ENCODE measurements at places on chromosomes 3 and 15.

- DNase-seq: no peak
Observed at GRCh38 chr3:23663246-23663645, 142.5 kb upstream of the UBE2E1 start.

DNA sequence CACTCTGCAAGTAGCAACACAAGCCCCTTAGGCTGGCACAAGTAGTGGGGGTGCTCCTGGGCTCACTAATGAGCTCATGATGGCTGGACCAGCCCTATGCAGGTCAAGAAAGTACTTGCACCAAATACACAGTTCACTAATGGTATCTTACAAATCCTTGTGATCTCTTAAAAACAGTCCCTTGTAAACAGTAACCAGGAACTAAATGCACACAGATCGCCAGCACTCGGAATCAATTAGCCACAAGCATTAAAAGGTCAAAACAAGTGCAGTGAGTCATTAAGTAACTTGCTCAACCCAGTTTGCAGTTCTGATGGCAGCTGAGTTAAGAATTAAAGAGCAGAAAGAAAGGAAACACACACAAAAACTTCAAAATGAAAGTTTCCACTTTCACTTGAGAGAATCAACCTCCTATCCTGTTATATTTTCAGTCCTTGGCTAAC lies 43.2 kb downstream of the ARHGEF3 start:
- no peak for DNase-seq

- DNase-seq: no peak
Observed at GRCh38 chr3:13375464-13375863, 44.7 kb downstream of the NUP210 start.

DNA sequence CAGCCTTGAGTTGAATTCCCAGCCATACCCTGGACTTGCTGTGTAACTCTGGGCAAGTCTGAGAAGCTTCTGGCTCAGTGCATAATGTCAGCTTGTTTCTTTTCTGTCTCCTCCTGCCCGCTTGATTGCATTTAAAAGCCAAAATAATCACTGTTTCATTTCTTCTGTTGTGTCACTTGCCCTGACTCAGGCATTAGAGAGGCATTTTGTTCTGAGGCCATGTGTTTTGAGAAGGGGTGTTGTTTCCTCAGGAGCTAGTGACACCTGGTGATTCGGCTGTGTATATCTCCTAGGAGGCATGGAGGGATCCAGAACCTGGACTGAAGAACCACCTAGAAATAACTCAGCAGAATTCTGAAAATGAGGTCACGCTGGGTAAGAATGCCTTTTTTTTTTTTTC lies 16.0 kb downstream of the WDR73 start:
- no peak for DNase-seq

- no peak for DNase-seq
Observed at GRCh38 chr15:80891006-80891405, 98.6 kb downstream of the MESD start.

GRCh38 chr3:86949850-86950249 lies 41.1 kb downstream of the VGLL3 start:
- DNase-seq: no peak

DNA sequence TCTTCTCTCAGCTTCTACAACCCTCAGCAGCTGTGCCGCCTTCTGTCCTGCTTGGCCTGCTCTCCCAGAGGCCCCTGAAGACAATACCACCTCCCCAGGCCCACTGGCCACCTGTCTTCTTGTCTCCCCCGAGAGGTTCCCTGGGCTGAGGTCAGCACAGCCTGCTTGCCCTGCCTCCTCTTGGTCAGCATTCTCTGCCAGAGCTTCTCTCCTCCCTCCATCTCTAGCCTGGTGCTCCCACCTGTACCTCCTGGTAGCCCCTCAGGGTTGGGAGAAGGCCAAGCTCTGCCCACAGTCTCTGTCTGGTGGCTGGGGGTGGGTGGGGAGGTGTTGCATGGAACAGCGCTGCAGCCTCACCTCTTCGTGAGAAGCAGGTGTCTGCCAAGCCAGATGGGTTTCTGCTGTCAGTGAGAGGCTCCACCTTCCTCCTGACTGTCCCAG lies 5.6 kb upstream of the ISLR start:
- DNase-seq: peak; percentile 18

DNA sequence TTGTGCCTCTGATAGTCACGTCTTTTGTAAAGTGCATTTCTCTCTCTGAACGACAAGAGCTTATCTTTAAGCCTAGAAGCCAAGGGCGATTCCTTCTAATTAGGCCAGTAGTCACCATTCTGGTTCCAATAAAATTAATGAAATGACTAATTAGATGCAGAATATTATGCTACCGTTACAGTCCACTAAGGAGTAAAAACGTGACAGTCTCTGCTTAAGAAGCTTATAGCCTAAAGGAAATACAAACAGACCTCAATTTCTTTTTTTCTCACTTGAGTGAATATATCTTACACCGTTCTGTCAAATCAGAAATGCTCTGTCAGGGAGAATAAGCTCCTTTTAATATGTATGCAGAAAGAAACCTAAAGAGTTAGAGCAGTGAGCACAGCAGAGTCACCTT lies 236.1 kb downstream of the CD47 start:
- DNase-seq: no peak

DNA sequence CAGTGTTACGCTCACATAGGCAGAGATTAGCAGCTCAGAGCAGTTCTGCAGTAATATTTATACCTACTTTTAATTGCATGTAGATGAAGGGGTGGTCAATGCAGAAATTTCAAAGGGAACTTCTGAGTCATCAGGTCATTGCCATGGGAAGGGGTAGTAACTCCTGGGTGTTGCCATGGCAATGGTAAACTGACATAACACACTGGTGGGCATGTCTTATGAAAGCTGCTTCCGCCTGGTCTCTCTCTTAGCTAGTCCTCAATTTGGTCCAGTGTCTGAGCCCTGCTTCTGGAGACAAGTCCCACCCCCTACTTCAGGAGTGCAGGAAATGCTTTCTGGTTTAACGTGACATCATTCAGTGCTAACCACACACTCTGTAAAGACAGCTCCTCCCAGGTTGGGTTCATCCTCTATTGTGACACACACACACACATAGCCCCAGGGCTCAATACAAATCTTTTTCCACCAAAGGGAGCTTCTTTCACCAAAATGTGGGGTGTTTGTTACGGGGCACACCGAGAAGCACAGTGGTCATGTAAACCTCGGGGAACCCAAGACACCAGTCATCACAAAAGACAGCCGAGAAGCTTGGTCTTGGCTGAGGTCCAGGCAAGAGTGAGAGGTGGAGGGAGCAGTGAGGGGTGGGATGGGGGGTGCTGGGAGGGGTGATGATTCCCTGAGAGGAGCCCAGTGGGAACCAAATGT lies 74.5 kb downstream of the TLE3 start:
- DNase-seq: no peak

- DNase-seq: peak; percentile 93
Observed at GRCh38 chr15:77633134-77633912, 611 bp upstream of the LINGO1 start.

DNA sequence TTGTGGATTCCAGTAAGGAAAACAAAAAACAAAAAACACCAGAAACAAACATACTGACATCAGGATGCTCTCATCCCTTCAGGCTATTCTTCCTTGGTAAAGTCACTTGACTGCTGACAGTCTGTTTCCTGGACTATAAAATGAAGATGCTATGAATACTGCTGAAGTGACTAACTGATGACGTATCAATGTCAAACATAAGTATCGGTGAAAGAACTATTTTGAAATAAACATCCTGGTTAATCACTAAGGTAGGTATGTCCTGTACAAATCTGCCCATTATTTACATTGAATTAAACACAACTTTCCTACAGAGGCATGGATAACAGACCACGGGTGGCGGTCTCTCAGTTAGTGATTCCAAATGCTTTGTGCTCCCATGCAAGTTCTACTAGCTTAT lies 45.9 kb downstream of the CHAC1 start:
- DNase-seq: no peak

DNA sequence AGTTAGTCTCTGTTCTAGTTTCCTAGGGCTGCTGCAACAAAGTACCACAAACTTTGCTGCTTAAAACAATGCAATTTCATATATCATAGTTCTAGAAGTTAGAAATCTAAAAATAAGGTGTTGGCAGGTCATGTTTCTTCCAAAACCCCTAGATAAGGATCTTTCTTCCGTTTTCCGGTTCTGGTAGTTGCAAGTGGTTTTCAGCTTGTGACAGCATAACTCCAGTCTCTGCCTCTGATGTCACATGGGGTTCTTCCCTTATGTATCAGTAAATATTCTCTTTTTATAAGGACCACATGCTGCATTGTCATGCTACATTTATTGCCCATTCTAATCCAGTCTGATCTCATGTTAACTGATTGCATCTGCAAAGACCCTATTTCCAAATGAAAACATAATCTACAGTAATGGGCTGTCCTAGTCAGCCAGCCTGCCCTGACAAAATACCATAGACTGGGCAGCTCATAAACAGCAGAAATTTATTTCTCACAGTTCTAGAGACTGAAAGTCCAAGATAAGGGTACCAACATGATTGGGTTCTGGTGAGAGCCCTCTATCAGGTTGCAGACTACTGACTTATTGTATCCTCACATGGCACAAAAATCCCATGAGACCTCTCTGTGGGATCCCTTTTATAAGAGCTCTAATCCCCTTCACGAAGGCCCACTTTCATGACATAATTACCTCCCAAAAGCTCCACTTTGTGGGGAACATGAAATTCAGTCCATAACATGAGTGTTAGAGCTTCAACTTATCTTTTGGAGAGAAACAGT lies 642.0 kb upstream of the NAALADL2 start:
- no peak for DNase-seq

- DNase-seq: no peak
Observed at GRCh38 chr3:183953471-183954070, 64.1 kb downstream of the ABCC5 start.

- DNase-seq: no peak
Observed at GRCh38 chr15:83753872-83754493, 100.1 kb downstream of the ADAMTSL3 start.

DNA sequence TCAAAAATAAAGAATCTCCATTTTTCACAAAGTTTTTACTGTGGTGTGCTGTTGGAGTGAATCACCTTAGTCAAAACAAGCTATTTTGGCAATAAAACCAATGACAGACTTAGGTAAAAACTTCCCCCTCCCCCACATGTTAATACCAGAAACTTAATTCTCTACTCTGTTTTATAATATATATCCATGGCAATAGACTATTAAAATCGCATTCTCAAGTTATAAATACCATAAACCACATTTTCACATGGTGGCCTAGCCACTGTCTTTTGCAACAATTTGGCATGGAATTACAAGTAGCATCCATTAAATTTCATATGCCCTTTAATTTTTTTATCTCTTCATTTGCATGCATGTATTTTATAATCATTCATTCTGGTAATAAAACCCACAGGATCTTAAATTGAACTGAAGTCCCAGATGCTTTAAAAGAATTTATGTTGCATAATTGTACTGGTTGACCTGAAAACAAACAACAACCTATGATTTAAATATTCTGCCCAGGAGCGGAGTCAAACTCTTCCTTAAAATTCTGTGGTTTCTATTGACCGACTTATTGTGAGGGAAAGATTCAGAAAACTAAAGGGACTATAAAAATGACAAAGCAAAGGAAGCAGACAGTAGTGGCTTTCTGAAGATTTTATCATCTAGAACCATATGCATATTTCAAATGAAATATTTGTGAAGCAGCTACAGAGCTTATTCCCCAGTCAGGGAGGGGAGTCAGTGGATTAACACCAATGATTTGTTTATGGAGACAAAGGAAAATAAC lies 229.0 kb upstream of the TBL1XR1 start:
- DNase-seq: no peak

GRCh38 chr15:70853973-70854665 lies at the start of gene LARP6:
LARP6 (minus strand) TSS chr15:70854157; CDS start chr15:70854088, 69 bp downstream.
- DNase-seq: peak; percentile 75

DNA sequence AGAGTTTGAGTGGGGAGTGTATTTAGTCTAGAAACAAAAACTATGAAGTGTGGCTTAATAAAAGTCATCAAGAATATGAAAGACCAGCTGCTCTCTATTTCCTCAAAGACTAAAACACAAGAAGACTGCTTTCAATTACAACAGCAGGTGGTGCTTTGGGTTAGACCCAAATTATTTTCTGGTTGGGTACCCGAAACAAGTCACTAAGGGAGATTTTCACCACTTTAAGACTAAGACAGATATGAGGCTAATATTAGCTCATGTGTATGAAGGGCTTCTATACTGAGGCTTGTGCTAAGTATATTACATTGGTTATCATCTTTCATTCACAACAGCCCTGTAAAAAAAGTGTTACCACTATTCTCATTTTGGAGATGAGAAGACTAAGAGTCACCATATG lies 43.1 kb downstream of the COL8A1 start:
- no peak for DNase-seq
